ENCODE measurements at places on chromosomes 13 and 19.
A peak's percentile ranks its signal among the peaks of the same experiment; 100 is the strongest.

DNA sequence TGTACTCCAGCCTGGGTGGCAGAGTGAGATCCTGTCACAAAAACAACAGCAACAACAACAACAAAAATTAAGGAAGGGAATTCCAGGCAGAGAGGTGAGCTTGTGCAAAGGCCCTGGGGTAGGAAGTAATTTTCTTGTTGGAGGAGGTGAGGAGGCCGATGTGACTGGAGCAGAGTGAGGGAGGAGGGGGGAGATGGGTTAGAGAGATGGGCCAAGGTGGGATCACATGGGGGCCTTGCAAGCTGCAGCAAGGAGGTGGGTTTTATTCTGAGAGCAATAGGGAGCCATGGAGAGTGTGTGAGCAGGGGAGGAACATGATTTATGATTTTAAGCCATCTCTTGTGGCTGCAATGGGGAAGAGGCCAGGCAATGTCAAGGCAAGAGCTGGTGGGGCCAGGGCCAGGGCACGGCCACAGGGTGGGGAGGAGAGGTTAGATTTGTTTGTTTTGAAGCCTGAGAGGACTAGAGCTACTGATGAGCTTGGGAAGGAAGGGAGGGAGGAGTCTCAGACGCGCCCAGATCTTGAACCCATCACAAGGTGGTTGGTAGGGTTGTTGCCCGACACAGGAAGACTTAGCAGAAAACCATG is 12.5 kb upstream of the COMP start:
- no peak for DNase-seq

DNA sequence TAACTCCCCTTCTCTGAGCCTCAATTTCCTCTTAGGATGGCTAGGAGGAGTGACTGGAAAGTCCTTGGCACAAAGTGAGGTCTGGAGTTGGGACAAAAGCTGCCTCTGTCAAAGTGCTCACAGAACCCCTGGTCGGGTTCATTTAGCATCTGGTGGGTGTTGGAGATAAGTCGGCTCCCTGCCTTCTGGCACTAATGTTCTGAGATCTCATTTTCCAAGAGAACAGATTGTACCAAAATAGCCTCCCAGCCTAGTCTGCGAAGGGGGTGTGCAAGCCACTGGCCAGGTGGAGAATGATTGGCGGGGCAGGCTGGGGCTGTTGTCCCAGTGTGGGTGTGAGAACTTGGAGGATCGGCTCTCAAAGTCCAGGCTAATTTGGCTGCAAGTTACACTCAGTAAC is 20.7 kb upstream of the NWD1 start:
- no peak for DNase-seq

GRCh38 chr13:29805994-29806979 is 44.1 kb downstream of the UBL3 start:
- DNase-seq: no peak

DNA sequence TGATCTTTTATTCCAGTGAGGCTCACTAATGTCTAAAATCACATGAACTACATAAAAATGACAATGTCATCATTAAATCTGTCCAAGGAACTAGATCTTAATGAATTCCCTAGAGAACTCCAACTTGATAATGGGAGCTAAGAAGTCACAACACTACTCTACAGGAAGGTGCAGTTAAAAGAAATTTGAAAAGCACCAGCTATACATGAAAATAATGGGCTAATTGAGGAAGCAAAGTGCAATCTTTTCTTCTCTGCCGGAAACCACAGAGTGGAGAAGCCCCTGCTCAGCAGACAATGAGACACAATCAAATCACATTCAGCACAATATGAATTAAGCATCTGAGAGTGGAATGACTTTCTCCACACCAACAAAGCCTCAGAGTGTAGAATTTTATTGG is 261.7 kb downstream of the LHFPL6 start:
- no peak for DNase-seq

GRCh38 chr13:47865883-47866282 is 135.2 kb downstream of the SUCLA2 start:
- DNase-seq: no peak

GRCh38 chr19:6413721-6414643 is 10.6 kb downstream of the KHSRP start:
- DNase-seq: no peak

- DNase-seq: no peak
Measured at GRCh38 chr19:52094526-52095130, 937 bp downstream of the ZNF841 start.

- no peak for DNase-seq
Measured at GRCh38 chr13:90933097-90933826, 414.2 kb upstream of the MIR17HG start.

- no peak for DNase-seq
Measured at GRCh38 chr19:41325947-41326706, 16.2 kb downstream of the CCDC97 start.

- DNase-seq: no peak
Measured at GRCh38 chr19:42514449-42514848, 13.8 kb downstream of the CEACAM1 start.

- no peak for DNase-seq
Measured at GRCh38 chr13:111521691-111522229, 201.3 kb downstream of the TEX29 start.

- no peak for DNase-seq
Measured at GRCh38 chr19:18698321-18699167, 15.1 kb downstream of the CRTC1 start.

DNA sequence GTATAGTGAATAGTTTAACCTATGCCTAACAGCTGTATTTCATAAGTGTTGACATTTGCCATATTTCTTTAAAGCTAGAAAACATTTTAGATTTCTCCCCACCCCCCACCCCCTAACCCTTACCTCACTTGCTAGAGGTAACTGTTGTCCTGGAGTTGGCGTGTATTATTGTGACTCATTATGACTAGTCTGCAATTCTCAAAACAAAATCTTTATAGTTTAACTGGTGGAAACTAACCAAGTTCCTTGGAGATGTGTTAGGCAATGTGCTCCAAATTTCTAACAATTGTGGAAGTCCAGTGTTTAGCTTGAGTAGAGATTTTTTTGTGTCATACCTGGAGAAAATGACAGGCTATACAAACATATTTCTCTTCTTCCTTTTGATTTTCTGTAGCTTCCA is 38.0 kb downstream of the KCTD4 start:
- no peak for DNase-seq

DNA sequence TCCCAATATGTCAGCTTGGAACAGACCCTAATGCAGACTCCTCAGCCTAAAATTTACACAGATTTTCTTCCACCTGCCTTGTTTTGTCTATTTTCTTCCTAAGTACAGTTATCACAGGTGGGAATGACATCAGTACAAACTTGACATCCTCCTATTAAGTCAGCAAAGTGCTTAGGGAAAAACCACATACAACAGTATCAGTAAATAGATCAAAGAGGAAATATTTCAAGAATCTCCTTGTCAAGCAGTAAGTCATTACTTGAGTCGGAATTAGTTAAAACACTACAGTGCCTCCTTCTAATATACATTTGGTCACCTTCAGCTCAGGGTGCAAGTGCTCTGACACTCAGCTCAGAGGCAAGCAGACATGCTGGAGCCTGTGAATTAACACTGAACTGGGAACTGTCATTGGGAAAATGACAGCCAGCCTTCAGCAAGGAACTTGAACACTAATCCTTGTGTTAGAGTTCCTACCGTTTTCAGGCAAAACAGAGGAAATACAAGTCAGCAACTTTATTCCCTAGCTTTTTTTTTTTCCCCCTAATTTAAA is 394.3 kb upstream of the HTR2A start:
- no peak for DNase-seq

- DNase-seq: no peak
Measured at GRCh38 chr19:46373491-46374359, 26.8 kb downstream of the PPP5C start.

DNA sequence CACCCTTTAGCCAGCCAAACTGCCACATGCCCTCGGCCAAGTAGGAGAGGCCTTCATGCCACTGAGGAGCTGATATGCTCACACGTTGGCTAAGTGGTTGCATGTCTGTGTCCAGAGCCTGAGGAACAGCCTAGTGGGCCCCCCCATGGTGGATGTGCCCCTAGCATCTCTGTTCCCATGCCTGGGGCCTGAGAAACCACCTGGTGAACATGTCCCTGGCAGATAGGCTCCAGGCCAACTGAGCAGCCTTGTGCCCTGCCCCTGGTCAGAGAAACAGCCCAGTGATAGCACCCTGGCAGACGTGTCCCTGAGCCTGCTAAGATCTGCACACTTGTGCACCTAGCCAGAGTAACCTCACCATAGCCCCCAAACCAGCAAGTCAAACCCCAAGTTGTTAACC is 121.8 kb upstream of the WASF3 start:
- DNase-seq: no peak

DNA sequence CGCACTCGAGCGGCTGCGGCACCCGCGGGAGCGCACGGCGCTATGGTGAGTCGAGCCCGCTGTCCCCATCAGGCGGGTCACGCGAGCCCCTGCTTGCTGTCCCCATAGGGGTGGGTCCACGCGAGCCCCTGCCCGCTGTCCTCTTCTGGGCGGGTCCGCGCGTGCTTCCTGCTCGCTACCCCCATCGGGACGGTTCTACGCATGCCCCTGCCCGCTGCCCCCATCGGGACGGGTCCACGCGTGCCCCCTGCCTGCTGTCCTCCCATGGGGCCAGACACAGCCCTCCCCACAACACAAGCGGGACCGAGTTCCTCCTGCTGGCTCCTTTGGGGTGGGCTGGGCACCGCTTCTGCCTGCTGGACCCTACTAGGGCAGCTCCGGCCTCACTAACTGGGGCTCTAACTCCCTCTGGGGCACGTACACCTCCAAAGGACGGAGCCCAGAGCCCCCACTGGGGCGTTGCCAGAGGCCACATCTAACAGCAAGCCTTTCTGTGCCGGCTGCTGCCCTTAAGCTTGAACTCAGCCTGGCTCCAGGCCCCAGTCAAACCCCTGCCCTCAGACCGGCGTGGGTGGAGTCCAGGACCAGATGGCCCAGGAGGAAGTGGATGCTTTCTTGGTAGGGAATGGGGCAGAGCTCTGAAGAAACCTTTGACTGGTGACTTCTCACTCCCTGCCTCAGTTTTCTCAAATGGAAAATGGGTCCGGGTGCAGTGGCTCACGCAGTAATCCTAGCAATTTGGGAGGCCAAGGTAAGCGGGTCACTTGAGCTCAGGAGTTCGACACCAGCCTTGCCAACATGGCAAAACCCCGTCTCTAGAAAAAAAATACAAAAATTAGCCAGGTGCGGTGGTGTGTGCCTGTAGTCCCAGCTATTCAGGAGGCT is 722 bp downstream of the COLGALT1 start:
- DNase-seq: peak; percentile 31

DNA sequence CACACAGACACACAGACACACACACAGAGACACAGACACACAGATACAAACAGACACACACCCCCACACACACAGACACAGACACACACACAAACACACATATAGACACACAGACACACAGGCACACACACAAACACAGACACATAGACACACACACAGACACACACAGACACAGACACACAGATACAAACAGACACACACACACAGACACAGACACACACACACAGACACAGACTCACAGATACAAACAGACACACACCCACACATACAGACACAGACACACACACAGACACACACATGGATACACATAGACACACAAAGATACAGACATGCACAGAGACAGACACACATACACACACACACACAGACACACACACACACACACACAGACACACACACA is 174.5 kb downstream of the URI1 start:
- no peak for DNase-seq

GRCh38 chr19:55112246-55112776 is 5.1 kb downstream of the PPP1R12C start:
- no peak for DNase-seq

DNA sequence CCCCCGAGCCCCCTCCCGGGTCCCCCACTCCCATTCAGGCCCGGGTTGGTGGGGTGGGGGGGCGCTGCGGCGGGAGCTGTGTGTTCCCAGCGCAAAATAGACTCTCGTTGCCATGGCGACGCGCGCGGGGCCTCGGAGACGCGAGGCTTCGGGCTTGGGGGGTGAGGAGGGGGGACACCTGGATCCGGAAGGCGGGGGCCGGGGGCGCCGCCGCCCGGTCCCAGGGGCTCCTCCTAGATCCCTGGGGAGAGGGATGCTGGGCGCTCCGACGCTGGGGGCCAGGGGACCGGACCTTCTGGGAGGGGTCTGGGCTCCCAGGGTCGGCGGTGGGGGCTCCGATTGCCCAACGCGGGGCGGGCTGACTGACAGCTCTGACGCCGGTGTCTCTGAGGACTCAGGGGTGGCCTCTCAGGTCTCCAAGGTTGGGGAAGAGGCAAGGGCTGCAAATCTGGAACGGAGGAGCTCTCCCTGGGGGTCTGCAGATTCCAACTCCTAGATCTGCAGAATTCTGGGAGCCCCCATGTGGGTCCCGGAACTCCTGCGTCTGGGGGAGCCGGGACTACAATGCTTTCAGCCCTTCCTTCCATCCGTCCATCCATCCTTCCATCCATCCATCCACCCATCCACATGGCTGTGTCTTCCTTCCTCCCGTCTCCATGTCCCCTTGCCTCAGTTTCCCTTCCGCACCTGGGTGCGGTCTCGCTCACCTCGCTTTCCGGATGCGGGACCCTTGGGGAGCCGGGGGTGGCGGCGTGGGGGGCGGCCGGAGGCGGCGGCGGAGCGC is 9.1 kb upstream of the SHISA7 start:
- no peak for DNase-seq

DNA sequence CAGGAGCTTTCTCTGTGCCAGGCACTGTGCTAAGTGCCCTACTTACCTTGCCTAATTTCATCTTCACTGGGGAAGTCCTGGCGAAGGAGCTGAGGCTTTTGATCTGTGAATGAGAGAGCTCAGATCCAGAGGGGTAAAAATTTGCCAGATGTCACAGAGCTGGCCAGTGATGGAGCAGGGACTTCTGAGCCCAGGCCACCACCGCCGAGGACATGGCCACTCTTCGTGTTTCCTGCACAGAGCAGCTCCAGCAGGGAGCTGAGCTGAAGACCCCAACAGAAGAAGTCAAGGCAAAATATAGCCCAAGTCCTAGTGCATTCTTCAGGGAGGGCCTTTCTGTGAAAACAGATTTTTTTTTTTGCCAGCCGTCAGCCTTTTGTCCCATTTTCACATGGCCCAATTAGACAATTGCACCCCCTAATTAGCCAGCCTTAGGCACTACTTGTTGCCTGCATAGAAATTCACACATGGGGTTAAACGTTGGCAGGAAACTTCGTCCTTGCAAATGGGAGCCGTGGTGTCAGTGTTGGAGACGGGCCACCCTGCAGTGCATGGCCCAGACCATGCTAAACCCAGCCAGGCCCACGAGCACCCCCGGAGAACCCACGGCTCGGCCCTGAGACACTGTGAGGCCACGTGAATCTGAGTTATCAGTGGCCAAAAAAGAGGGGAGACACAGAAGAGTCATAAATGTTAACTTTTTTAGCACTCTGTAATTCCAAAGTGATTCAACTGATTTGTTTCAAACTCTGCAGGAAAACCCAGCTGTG is 7.8 kb downstream of the ZNF536 start:
- no peak for DNase-seq

DNA sequence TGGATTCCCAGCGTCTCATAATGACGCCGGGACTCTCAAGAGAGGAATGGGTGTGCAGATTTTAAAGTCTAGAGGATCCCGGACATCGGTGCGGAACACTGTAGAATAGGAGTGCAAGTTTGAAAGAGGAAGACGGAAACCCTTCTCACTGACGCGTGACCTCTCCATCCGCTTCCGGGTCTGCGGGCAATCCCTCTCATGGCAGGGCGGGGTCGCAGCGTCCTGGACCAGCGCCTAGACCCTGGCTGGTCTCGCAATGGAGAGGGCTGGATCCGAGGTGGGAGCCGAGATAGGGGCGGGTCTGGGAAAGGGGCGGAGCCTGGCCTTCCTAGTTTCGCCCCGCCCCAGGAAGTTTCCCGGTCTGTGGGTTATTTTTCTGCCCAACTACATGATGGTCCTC is 4.6 kb upstream of the ZNF845 start:
- DNase-seq: peak; percentile 9

- DNase-seq: no peak
Measured at GRCh38 chr13:44088991-44089413, 209.3 kb downstream of the LACC1 start.

Measured in stimulated activated CD8-positive, alpha-beta memory T cell treated with anti-CD3 and anti-CD28 coated beads, Interleukin-4, amount 100 ng/mL, for 24 hours (primary cell).